ENCODE measurements at places on chromosomes 3 and 15. TPM values are rescaled to one million over a fixed set of nuclear protein-coding genes. Genes with fewer than 3 reads are reported as not detected.
A peak's percentile ranks its signal among the peaks of the same experiment; 100 is the strongest.

GRCh38 chr3:120450600-120451271 is at the start of gene FSTL1:
FSTL1 (minus strand) TSS chr3:120450992; CDS start chr3:120450746, 246 bp downstream.
- DNase-seq, result no peak
- H3K4me3 ChIP-seq, result peak within 1 kb of the TSS; percentile 72
- no peak within 1 kb of the TSS for H3K27ac ChIP-seq
- peaks cover 63% of the 10 kb centered on the region for H3K27me3 ChIP-seq
- H3K36me3 ChIP-seq, result peaks cover 4% of the 10 kb centered on the region

- H3K27me3 ChIP-seq, result peaks cover 51% of the 10 kb centered on the region
- no peaks in the 10 kb centered on the region for H3K36me3 ChIP-seq
- H3K4me1 ChIP-seq, result no peaks in the 10 kb centered on the region
- no peak for DNase-seq
- no peak overlapping the region for H3K4me3 ChIP-seq
Observed at GRCh38 chr3:150958683-150959082, 13.8 kb downstream of the CLRN1 start.

Gene MAP2K5
- 15.7 TPM for total RNA-seq

GRCh38 chr3:56915966-56916586 is 114.3 kb upstream of the ARHGEF3 start:
- peak; percentile 94 for DNase-seq
- no peaks in the 10 kb centered on the region for H3K27me3 ChIP-seq
- H3K27ac ChIP-seq, result peak overlapping the region; percentile 100
- H3K4me1 ChIP-seq, result peaks cover 68% of the 10 kb centered on the region
- H3K4me3 ChIP-seq, result peak overlapping the region; percentile 96

DNA sequence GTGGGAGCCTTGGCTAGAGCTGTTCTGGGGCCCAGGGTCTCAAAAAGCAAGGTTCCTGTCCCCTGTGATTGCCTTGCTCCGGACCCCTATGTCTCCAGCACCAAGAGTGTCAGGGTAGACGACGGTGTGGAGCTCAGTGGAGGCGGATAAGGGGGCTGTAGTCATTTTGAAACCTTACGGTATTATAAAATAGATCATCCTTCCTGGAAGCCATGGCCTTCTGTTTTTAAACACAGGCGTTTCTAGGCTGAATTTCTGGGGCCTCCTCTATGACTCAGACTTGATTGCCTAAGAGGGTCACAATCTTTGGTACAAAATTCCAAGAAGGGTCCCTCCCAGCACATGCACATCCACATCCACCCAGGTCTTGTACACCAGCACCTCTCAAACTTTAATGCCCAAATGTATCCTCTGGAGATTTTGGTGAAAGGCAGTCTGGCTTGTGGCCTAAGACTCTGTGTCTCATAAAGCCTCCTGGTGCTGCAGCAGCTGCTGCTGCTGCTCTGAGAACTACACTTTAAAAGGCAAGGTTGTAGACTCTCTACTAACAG is 70.5 kb upstream of the XCR1 start:
- H3K27ac ChIP-seq, result peak overlapping the region; percentile 96
- H3K4me3 ChIP-seq, result peak overlapping the region; percentile 22
- peak; percentile 84 for DNase-seq
- H3K36me3 ChIP-seq, result peaks cover 53% of the 10 kb centered on the region

DNA sequence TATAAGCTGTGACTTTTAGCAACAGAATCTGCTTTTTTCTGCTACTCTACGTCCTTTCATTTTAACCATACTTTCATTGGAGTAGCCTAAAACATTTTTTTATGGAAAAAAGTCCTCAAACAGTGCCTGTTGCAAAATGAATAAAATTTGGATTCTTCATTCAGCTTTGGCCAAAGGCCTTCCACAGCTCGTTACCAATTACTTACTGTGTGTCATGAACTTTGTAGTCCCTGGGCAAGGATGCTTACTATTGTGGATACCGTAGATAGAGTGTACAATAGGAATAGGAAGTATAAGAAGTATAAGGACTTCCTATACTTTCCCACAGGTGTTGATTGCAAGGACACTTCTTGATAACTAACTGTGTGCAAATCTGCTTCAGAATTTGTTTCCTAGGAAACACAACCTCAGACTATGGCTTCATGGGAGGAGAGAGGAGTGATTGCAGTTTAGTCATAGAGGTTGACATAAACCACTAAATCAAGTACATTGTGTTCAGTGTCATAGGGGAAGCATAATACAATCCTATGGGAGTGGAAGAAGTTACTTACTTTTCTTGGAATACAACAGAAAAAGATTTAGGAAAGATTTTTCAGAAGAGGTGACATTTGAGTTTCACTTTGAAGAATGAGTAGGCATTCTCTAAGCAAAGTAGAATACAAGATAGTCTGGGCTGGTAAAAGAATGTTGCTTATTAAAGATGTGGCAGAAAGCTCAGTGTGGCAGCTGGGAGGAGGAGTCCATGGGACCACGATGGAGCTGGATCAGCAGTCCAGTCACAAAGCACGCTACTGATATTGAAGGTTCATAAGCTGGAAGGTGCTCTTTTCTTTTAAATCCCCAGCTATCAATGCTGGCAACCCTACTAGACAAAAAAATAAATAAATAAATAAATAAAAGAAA is 309.7 kb upstream of the TPRG1 start:
- H3K4me3 ChIP-seq, result no peak overlapping the region
- peaks cover 2% of the 10 kb centered on the region for H3K36me3 ChIP-seq
- no peak for DNase-seq
- no peaks in the 10 kb centered on the region for H3K27me3 ChIP-seq

Gene LRRC3B
- not detected for total RNA-seq

GRCh38 chr3:39249453-39250115 is 30.3 kb downstream of the CX3CR1 start:
- peaks cover 16% of the 10 kb centered on the region for H3K4me1 ChIP-seq
- H3K4me3 ChIP-seq, result no peak overlapping the region
- H3K27ac ChIP-seq, result peak overlapping the region; percentile 30
- peaks cover 40% of the 10 kb centered on the region for H3K27me3 ChIP-seq
- H3K36me3 ChIP-seq, result no peaks in the 10 kb centered on the region

DNA sequence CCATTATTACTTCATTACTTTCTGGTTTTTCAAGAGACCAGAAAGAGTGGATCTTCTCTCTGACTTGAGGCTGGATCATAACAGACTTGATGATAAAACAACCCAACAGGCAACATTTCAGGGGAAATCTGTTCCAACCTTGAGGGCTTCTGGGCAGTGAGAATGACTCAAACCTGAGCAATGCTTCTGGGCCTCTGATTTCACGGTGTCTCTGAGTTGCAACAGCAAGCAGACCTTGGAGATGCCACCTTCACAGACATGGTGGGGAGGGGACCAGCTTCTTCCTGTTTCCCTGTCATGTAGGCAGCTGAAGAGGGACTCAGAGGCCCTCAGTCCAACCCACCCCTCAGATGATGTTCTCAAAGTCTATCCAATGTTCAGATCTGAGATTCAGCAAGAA is 104.0 kb downstream of the ABHD5 start:
- no peaks in the 10 kb centered on the region for H3K36me3 ChIP-seq
- DNase-seq, result no peak
- H3K27ac ChIP-seq, result no peak overlapping the region
- H3K27me3 ChIP-seq, result peaks cover 36% of the 10 kb centered on the region
- no peaks in the 10 kb centered on the region for H3K4me1 ChIP-seq

- peaks cover 6% of the 10 kb centered on the region for H3K4me1 ChIP-seq
- peaks cover 4% of the 10 kb centered on the region for H3K27me3 ChIP-seq
- DNase-seq, result no peak
- H3K4me3 ChIP-seq, result no peak overlapping the region
- no peaks in the 10 kb centered on the region for H3K36me3 ChIP-seq
Observed at GRCh38 chr3:150367757-150368156, 40.3 kb upstream of the TSC22D2 start.

Gene B3GALNT1
- 1.7 TPM for total RNA-seq

DNA sequence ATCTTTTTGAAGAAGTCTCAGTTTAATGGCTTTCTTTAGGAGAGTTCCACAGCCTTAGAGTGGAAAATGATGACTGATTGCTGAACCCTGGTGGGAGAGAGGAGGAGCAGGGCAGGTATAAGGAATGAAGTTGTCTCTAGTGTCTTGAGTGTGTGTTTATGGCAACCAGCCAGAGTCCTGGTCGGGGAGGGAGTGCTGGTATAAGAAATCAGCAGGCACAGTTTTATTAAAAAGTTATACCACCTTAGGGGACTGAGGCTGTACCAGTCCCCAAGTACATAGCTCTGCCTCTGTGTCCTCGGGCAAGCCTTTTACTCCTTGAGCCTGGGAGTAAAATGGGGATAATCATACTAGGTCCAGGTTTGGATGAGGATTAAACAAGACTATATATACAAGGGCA is 29.8 kb downstream of the SLC22A14 start:
- H3K4me1 ChIP-seq, result no peaks in the 10 kb centered on the region
- H3K27me3 ChIP-seq, result peaks cover 14% of the 10 kb centered on the region
- H3K4me3 ChIP-seq, result no peak overlapping the region
- no peak overlapping the region for H3K27ac ChIP-seq
- no peaks in the 10 kb centered on the region for H3K36me3 ChIP-seq

DNA sequence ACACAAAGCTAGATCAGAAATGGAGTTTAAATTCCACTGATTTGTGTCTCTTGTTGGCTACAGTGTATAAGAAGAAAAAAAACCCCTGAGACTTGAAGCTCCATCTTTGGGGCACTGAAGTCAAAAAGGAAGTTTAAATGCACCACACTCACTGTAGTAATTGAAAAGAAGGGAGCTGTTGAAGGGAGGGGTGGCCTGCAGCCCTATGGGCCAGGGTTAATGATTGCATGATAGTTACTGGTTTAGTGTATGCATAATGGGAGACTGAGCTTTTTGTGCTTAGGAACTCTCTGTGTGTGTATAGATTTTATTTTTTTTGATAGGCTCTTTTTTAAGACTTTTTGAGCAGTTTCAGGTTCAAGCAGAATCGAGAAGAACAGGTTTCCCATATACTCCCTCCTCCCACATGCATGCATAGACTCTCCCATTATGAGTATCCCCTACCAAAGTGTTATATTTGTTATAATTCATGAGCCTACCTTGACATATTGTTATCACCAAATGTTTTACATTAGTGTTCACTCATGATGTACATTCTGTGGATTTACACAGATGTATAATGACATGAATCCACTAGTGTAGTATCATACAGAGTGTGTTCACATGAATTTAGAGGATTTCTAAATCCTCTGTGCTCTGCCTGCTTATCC is 88.2 kb downstream of the TNFAIP8L3 start:
- H3K4me1 ChIP-seq, result peaks cover 3% of the 10 kb centered on the region
- H3K36me3 ChIP-seq, result peaks cover 48% of the 10 kb centered on the region
- H3K27ac ChIP-seq, result no peak overlapping the region

DNA sequence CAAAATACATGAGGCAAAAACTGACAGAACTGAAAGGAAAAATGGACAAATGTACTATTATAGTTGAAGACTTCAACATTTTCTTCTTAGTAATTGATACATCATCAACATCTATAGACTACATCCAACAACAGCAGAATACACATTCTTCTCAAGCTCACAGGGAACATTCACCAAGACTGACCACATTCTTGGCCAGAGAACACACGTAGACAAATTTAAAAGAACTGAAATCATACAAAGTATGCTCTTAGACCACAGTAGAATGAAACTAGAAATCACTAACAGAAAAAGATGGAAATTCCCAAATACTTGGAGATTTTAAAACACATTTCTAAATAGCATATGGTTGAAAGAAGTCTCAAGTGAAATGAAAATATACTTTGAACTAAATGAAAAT is 55.1 kb upstream of the NSMCE3 start:
- DNase-seq, result no peak
- H3K36me3 ChIP-seq, result no peaks in the 10 kb centered on the region
- H3K27me3 ChIP-seq, result peaks cover 15% of the 10 kb centered on the region
- H3K4me3 ChIP-seq, result no peak overlapping the region

DNA sequence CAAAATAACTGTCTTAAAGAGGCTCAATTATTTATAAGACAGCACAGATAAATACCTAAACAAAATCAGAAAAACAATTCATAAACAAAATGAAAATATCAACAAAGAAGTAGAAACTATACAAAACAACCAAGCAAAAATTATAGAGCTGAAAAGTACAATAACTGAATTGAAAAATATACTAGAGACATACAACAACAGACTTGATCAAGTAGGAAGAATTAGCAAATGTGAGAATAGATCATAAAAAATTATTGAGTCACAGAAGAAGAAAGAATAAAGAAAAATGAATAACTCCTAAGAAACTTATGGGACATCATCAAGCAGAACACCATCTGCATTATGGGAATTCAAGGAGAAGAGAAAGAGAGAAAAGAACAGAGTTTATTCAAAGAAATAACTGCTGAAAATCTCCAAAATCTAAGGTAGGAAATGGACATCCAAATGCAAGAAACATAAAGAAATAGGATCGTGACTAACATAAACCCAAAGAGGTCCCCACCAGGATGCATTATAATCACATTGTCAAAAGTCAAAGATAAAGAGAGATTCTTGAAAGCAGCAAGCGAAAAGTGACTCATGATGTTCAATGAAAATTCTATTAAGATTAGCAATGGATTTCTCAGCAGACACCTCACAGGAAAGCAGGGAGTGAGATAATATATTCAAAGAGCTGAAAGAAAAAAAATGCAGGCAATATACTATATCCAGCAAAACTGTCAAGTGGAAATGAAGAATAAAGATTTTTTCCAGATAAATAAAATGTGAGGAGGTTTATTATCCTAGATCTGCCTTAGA is 85.9 kb downstream of the DCLK3 start:
- H3K4me3 ChIP-seq, result no peak overlapping the region
- H3K27me3 ChIP-seq, result peaks cover 3% of the 10 kb centered on the region
- no peaks in the 10 kb centered on the region for H3K36me3 ChIP-seq
- DNase-seq, result no peak
- H3K27ac ChIP-seq, result no peak overlapping the region

DNA sequence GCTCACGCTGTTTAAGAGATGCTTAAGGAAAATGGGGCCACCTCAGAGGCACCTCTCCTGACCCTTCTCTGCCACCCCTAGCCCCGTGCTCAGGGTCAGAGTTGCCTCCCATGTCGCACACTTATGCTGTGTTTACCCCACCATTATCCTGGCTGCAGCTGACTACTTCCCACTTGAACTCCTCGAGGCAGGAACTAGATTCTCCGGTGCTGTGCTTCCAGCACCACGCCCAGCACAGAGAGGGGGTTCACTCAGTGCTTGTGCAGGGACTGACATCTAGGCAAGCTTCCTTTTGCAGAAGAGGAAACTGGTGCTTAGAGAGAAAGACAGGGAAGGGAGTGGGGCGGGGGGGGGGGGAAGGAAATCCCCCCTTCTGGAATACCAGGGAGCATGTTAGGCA is 340.1 kb downstream of the RORA start:
- no peak for DNase-seq
- no peak overlapping the region for H3K4me3 ChIP-seq
- H3K27ac ChIP-seq, result no peak overlapping the region
- H3K27me3 ChIP-seq, result peaks cover 19% of the 10 kb centered on the region

Gene RETNLB
- not detected for total RNA-seq

GRCh38 chr3:13262493-13263211 is 157.5 kb downstream of the NUP210 start:
- no peak for DNase-seq
- H3K36me3 ChIP-seq, result no peaks in the 10 kb centered on the region
- no peak overlapping the region for H3K27ac ChIP-seq
- H3K4me1 ChIP-seq, result peaks cover 7% of the 10 kb centered on the region
- H3K27me3 ChIP-seq, result peaks cover 7% of the 10 kb centered on the region

- DNase-seq, result no peak
- H3K4me1 ChIP-seq, result no peaks in the 10 kb centered on the region
- no peak overlapping the region for H3K27ac ChIP-seq
- H3K27me3 ChIP-seq, result no peaks in the 10 kb centered on the region
Observed at GRCh38 chr15:26598704-26599103, 174.2 kb downstream of the GABRB3 start.

- no peak for DNase-seq
- H3K4me3 ChIP-seq, result no peak overlapping the region
- no peaks in the 10 kb centered on the region for H3K4me1 ChIP-seq
- no peak overlapping the region for H3K27ac ChIP-seq
- no peaks in the 10 kb centered on the region for H3K36me3 ChIP-seq
Observed at GRCh38 chr15:81966631-81967030, 79.2 kb downstream of the MEX3B start.
